ENCODE measurements at places on chromosomes 7 and 10.

DNA sequence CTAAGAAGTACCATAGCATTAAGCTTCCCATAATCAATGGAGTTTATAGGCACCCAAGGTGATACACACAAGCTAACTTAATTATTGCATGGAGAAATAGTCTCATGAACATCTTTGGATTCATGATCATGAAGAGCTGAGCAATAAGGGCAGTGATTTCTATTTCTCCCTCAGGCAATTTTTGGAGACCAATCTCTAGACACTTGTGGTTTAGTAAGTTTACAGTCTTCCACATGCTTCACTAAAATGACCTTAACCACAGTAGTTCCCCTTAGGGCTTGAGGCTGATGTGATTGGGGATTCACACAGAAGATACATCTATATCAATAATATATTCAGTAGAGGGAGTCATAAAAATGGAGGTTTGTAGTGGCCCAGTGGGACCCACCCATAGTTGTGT lies 241.2 kb downstream of the CCDC7 start:
- DNase-seq: no peak

GRCh38 chr10:84138478-84139125 lies 707 bp upstream of the GHITM start:
- DNase-seq: peak; percentile 39

GRCh38 chr10:31782701-31783100 lies 145.9 kb downstream of the ARHGAP12 start:
- DNase-seq: peak; percentile 8

- no peak for DNase-seq
Observed at GRCh38 chr10:69831231-69831855, 29.6 kb downstream of the COL13A1 start.

- DNase-seq: no peak
Observed at GRCh38 chr10:16648366-16648765, 126.7 kb upstream of the C1QL3 start.

DNA sequence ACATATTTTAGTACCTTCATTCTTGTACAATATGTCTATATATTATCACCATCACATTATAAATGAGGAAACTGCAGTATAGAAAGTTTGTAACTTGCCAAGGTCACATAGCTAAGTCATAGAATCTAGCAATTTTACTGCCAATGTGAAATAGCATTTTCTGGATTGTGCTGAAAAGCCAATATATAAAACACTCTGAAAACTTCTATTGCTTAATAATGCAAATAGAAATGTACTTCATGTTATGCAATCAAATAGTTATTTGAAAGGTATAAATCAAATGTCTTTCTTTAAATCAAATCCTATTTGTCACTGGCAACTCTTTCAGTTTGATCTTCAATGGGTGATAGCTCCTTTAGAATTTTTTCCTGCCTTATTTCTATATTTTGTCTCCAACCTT lies 129.5 kb downstream of the TMEM26 start:
- DNase-seq: no peak
